ENCODE measurements at places on chromosomes 3 and 15.

- no peak for DNase-seq
These were observed 32.1 kb downstream of the ST6GAL1 start for GRCh38 chr3:186962445-186962844.

- no peak for DNase-seq
These were observed 6.4 kb upstream of the ITGB5 start for GRCh38 chr3:124893526-124893925.

GRCh38 chr15:32670623-32671022 lies 29.1 kb downstream of the SCG5 start:
- DNase-seq: no peak

DNA sequence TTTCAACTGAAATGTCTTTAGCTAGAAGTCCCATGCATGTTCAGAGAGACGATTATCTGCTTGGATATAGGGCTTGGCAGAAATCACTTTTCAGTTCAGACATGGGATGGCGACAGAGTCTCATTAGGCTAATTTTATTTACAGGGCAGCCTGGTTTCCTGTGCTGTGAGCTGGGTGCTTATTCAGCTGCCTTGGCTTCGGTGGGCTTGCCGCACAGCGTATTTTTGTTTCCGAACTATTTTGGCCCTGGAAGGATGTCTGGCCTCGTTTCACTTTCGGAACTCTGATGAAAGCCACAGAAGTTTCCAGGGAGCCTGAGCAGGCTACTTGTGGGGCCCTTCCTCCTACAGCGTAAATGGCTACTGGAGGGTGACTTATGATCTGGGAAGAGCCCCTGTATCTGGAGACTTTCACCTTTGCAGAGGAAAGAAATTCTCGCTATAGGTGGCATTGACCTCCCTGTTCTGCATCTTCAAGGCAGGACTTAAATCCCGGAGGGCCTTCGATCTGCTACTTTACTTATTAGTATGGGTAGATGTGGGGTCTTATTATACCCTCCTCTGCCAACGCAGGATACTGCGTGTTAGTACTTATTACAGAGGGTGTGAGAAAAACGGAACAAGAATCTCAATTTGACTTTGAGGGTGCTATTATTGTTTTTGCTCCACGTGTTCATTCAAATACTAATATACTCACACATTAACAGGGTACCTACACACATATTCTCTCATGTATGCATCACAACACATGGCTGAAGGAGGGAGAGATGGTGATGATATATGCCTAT lies 364.0 kb upstream of the RBMS3 start:
- no peak for DNase-seq

GRCh38 chr3:9231006-9231405 lies 18.4 kb downstream of the SRGAP3 start:
- DNase-seq: no peak

GRCh38 chr15:60352525-60352924 lies 45.3 kb downstream of the ANXA2 start:
- DNase-seq: no peak

DNA sequence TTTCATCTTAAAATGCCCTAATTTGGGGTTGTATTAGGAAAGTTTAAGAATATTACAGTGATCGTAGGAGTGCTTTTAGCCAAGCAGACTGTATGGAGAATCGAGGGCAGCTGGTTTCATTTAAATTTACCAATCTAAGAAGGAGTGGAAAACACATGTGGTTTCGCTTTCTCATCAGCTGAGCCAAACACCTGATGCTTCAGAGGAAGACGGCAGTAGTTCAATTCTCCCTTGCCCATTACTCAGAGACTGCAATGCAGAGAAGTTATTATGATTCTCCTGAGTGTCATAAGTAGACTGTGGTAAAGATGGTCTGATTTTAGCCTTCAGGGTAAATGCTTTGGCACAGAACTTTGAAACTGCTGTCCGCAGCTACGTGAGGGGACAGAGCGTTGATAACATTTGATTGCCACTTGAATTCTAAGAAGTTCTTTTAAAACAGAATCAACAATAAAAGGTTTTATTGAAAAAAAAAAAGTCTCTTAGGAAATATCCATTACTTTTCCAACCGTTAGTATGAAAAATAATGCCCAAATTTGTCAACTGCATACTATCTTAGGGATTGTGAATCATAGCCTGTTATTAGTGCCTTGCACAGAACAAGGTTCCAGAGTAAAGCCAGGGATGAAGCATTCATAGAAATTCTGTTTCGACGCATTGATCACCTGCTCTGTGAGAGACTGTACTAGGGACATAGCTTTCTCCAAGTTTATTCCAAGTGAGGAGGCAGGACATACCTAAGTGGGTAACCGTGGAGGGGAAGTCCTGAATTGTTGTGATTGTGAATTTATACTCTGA lies 25.6 kb downstream of the LYSMD4 start:
- no peak for DNase-seq

- DNase-seq: no peak
These were observed 311.7 kb downstream of the NSUN3 start for GRCh38 chr3:94374439-94375161.

DNA sequence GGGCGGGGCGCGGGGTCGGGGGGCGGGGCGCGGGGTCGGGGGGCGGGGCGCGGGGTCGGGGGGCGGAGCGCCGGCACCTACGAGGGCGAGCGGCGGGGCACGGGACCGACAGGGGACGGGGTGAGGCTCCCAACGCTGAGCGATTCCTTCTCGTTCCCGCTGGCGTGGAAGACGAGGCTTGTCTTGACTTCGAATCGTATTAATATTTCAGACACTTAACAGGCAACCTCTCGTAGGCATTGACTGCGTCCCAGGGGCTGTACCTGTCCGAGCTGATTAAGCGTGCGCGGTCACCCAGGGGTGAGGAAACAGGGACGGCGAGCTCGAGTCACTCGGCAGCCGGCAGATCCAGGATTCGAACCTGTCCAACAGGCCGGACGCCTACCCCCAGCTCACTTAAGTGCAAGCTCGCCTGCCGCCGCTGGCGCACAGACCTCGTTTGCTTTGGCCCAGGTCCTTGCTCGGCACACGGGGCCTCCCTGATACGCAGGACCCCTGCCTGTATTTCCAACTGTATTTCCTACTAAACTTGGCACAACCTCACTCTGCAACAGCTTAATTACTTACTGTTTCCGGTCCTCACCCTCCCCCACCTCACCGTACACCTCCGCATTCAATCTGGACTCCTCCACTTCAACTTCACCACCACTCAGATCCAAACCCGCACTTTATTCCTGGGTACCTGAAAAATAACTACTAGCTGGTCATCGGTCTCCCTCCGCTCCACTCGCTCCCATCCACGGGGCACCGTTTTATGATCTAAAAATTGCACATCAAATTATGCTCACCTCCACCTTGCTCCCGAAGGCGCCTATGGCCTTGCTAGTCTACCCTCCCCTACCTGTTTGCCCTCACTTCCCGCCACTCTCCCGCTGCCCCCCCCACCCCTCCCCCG lies 722 bp upstream of the ZXDC start:
- peak; percentile 20 for DNase-seq

- no peak for DNase-seq
These were observed 65.6 kb upstream of the SLC6A1 start for GRCh38 chr3:10926811-10927521.

Data from stimulated activated CD8-positive, alpha-beta memory T cell treated with anti-CD3 and anti-CD28 coated beads, Interleukin-4, amount 100 ng/mL, for 4 hours (primary cell).